ENCODE measurements at places on chromosomes 6 and 20.

DNA sequence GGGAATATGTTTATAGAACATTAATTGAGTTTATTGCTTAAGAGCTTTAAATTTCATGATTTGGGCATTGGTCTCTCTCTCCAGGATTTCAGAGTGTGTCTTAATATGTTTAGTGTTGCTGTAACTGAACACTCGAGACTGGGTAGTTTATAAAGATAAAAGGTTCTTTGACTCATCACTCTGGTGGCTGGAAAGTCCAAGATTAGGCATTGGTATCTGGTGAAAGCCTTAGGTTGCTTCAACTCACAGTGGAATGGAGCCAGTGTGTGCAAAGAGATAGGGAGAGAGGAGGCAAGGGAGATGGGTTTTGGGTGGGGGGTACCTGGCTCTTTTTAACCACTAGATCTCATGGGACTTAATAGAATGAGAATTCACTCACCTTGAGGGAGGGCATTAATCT, 35.6 kb upstream of the DTNBP1 start:
- no peak for DNase-seq

DNA sequence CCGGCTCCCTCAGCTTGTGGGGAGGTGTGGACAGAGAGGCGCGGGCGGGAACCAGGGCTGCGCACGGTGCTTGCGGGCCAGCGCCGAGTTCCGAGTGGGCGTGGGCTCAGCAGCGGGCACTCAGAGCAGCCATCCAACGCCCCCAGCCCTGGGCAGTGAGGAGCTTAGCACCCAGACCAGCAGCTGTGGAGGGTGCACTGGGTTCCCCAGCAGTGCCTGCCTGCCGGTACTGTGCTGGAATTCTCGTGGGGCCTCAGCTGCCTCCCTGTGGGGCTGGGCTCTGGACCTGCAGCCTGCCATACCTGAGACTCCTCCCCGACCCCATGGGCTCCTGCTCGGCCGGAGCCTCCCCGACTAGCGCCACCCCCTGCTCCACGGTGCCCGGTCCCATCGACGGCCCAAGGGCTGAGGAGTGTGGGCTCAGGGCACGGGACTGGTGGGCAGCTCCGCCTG, 92.7 kb downstream of the MANEA start:
- DNase-seq, result no peak

DNA sequence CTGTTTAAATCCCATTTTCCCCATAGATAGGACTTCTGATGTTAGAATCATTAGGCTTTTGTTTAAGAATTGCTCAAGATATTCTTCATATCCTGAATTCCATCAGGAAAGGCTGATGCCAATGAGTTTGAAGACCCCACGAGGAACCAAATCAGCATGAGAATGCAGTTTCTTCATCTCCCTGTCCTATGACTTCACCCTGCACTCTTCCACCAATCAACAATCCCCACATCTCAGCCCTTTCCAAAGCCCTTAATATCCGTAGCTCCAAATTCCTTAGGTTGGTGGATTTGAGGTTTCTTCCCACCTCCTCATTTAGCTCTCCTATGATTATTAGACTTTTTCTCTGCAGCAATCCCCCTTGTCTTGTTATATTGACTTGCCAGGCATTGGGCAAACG, 88.3 kb upstream of the PRND start:
- DNase-seq, result no peak

GRCh38 chr20:60054716-60055634, 96.8 kb downstream of the CDH26 start:
- DNase-seq, result no peak

DNA sequence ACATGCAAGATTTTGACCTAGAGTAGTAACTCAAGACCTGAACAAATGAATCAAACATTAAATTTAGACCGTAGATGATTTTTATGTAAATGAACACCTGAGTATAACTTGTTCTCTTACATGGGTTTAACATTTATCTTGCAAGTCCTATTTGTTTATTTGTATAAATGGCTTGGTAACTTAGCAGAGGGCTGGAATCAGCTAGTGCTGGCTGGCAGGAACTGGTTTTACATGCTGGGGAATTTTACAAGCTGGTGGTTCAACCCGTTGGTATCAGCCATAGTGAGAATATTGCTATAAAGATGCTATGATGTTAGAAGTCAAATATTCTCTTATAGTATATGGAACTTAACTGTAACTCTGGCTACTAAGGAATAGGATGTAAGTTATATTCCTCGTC, 8.9 kb downstream of the SLC22A2 start:
- DNase-seq, result no peak

DNA sequence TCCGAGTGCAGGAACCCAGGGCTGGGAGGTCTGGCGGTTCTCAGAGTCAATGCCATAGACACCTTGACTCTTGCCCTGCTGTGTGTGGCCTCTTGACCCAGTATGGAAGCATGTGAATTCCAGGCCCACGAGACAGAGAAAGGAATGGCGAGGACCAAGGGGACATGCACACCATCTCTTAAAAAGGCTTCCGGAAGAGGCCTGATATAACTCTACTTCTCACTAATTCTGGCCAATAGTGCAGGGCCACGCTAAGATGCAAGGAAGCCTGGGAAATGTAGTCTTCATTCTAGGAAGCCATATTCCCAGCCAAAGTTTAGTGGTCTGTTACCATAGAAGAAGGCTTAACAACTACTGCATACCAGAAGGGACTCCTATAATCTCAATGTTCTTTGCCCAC, 177.0 kb upstream of the KCNG1 start:
- DNase-seq, result no peak

GRCh38 chr6:74087899-74088298, 391.9 kb downstream of the CD109 start:
- no peak for DNase-seq

- DNase-seq, result no peak
Observed at GRCh38 chr20:2619961-2620595, 32.4 kb upstream of the NOP56 start.

DNA sequence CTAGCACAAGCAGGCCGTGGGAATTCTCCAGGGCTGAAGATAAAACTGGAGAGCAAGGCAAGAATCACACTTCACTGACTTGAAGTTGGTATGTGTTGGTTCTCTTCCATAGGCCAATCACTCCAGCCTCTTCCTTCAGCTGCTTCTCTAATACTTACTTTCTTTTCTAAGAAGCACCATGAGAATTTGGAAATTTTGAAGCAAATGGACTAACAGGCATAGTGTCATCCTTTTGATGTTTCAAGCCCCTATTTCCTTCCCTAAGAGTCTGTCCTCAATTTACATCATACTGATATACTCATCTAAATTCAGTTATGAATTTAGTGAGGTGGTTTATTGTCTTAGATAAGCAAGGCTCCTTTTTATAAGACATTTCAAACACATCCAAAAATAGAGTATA, 24.0 kb downstream of the SLC26A8 start:
- no peak for DNase-seq

DNA sequence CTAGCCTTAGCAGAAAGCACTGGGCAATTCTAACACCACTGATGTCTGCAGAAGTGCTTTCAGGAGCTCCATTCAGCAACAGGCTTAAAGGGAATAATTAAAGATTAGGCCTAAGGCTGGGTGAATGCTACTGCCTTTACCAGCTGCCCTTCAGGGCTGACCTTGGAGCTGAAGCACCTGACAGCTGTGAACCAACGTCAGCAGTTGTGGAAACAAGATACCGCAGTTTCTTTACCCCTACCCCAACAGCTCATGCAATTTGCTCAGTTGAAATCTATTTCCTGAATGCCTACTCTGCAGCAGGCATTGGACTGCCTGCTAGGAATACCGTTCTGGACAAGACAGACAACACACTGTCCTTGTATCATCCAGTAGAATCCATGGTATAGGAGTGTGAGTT, 51.5 kb upstream of the ADTRP start:
- no peak for DNase-seq

DNA sequence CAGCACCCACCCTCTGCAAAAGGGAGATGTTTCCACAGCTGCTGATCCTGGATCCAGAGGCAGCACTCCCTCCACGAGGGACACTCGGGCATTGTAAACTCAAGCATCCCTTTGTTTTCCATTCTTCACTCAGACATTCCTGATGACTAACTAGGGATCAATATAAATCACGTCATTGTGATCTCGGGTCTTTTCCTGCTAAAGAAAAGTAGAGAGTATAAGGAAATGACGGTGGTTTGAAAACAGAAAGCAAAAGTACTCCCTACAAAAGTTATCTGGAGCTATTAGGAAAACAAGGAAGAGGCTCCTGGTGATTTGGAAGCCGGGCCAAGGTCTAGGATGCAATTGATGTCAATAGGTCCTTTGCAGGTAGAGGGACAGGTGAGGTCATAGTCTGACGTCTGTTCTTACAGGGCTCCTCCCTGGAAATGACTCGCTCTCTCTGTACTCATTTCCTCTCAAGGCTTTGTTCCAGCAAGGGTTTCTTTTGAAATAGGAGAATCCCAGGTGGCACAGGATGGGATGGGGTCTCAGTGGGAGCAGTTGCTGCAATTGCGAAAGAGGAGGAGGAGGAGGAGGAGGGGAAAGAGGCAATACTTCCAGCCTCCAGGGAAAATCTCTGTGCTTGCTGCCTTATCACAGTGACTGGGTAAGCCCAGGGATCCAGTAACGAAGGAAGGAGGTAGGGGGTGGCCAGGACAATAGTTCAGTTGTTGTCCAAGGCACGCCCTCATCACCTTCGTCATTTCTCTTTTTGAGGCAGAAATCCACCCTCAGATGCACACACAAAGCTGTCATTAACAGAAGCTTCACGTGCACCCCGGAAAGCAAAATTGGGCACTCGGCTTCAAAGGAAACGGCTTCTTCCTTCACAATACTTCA, 222.8 kb downstream of the LY86 start:
- DNase-seq, result peak; percentile 58

GRCh38 chr20:22757424-22758183, 173.2 kb upstream of the FOXA2 start:
- DNase-seq, result no peak

DNA sequence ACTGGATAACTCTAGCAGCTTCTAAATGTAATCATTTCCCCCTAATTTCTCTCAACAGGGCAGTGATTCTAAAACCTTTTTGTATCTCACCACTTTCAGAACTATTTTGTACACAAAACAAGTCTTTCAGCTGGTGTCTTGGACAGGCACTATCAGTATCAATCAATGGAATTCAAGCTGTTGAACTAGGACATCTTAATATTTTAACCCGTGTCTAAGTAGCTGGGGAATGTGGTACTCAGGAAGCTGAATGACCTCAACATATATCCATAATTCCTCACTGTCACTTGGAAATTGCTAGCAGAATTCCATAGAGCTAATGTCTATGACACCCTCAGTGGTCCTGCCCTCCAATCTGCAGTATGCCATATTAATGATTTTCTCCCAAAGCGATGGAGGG, 24.5 kb downstream of the ADAT2 start:
- no peak for DNase-seq

GRCh38 chr6:168292826-168293225, 26.8 kb downstream of the DACT2 start:
- no peak for DNase-seq

DNA sequence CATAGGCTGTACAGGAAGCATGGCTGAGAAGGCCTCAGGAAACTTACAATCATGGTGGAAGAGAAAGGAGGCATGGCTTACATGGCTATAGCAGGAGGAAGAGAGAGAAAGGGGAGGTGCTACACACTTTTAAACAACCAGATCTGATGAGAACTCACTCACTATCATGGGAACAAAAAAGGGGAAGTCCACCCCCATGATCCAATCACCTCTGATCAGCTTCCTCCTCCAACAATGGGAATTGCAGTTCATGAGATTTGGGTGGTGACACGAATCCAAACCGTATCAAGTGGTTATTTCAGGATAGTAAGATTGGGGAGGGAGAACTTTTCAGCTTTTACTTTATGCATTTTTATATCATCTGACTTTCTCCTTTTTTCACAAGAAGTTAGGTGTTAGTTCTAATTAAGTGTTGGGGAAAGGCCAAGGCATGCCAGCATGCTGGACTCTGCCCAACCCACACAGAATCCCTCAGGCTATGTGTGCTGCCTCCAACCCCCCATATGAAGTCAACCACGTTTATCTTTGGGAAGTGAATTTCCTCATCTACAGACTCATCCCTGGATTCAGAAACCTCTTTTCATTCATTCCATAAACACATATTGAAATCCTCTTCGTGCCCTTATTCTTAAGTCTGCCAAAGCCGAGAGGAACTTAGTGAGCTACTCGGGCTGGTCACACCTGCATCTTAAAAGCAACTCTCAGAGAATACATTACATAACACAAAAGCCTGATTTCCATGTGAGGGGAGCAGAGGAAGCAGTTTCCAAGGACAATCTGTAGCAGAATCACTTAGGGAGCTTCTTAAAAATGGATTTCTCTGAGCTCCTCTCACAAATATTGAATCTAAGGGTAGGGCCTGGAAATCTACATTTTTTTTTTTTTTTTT, 16.7 kb upstream of the CLIC5 start:
- no peak for DNase-seq

- DNase-seq, result no peak
Observed at GRCh38 chr20:61662226-61662967, 403.3 kb downstream of the TAF4 start.

- no peak for DNase-seq
Observed at GRCh38 chr20:2930538-2930937, 57.3 kb downstream of the PTPRA start.

GRCh38 chr20:26207237-26207966, 510.7 kb upstream of the ZNF337 start:
- no peak for DNase-seq

GRCh38 chr6:97109444-97109843, 173.6 kb downstream of the MMS22L start:
- DNase-seq, result no peak

DNA sequence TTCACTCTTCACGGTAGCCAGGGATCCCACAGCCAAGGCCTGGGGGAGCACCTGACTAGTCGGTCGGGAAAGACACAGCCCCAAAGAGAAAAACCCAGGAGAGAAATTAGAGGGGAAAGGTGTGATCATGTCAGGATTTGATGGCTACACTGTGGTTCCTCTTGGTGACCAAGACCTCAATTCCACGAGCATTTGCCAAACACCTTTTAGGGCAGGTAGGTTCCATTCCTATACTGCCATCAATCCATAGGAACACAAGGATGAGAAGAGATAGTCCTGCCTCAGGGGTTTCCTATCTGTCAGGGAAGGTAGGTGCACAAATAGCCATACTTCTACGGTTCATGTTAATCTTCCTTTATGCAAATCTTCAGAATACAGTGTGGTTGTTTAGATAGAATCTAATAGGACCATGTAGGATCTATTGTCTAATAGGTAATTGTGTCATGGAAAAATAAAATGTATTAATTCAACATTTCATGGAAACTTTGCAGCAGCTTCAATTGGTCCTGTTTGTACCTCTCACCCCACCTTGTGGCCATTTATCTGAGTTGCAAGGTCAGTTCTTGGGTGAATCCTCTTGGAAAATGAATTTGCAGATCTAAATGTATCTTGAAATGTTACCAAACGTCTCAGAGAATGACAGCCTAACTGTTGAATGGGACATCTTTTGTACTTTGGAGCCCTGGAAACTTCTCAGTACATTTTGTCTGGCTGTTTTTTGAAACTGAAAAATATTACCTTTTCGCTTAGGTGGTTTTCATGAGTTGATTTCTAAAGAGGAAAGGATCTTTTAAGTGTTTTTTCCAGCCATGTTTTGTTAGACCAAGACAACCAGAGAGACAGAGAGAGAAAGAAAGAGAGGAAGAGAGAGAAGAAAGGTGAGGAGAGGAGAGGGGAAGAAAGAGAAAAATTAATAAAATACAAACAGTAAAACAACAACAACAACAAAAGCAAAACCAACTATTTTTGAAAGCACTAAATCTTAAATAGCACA, 33.7 kb upstream of the IYD start:
- peak; percentile 59 for DNase-seq

- DNase-seq, result no peak
Observed at GRCh38 chr6:71567562-71567961, 279.0 kb downstream of the OGFRL1 start.

- DNase-seq, result no peak
Observed at GRCh38 chr6:118188561-118188960, 281.5 kb downstream of the SLC35F1 start.

GRCh38 chr20:50992733-50993457, 30.0 kb downstream of the KCNG1 start:
- DNase-seq, result peak; percentile 96

GRCh38 chr6:34487536-34487935, 21.7 kb downstream of the PACSIN1 start:
- no peak for DNase-seq

All from HuH-7 (cell line).